ENCODE measurements at places on chromosomes 4 and X. TPM values are rescaled to one million over a fixed set of nuclear protein-coding genes. Genes with fewer than 3 reads are reported as not detected.

DNA sequence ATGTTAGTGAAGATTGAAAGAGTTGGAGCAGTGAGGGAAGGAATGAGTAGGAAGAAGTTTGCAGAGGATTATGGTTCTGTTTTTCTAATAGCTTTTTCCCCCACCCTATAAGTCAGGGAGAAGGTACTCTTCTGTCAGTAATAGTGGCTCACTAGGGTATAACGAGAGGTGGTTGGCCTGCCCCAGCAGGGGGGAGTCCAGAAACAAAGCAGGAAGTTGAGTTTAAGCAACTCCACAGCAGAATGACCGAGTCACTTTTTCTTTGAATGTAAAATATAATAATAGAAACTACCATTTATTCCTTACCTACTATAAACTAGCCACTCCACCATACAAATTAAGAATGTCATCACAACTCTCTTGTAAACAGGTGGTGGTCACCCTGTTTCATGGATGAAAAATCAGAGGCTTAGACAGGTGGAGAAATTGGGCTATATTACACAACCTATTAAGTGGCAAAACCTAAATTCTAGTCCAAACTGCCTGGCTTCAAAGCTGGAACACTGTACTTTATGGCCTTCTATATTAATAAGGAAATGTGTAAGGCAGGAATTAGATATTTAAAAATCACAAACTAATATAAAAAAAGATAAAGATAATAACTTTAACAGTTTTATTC lies 21.9 kb downstream of the AP1AR start:
- H3K27ac ChIP-seq = no peak overlapping the region
- no peak overlapping the region for H3K4me3 ChIP-seq
- H3K27me3 ChIP-seq = no peaks in the 10 kb centered on the region
- H3K4me1 ChIP-seq = no peaks in the 10 kb centered on the region
- DNase-seq = no peak

DNA sequence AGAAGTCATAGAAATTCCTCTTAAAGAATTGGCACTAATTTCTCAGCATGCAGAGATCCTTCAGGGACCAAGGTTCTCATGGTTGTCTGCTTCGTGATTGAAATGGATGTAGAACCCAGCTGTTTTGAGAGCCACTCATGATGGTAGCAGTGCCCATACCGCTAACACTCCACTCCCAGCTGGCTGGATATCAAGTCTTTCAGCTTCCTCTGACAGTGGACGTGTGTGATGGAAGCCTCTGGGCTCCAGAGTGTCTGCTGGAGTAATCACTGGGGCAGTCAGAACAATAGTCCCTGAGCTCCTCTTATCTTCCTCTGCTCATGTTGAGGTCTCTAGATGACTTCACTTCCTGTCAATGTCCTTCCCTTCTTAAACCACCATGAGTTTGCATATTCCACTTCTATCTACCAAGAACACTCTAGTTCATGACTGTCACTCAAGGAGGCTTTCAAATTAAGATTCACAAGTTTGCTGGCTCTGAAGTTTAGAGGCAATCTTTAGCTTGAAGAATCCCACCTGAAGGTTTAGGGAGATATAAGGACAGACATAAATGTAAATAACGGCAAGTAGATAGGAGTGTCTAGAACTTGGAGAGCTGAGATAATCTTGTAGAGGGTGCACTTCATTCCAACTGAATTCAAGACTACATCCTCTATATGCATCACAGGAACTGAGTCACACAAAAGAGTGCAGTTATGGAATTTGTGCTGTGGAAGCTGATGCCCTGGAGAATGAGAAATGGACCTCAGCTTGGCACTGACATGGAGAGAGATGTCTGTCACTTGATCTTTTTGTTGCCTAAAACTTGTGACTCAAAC lies 64.5 kb upstream of the WDR1 start:
- H3K4me3 ChIP-seq = no peak overlapping the region
- no peaks in the 10 kb centered on the region for H3K4me1 ChIP-seq
- no peaks in the 10 kb centered on the region for H3K27me3 ChIP-seq
- peak overlapping the region; percentile 13 for H3K27ac ChIP-seq
- no peaks in the 10 kb centered on the region for H3K36me3 ChIP-seq
- DNase-seq = peak; percentile 7

- no peak overlapping the region for H3K4me3 ChIP-seq
- H3K27ac ChIP-seq = no peak overlapping the region
- no peaks in the 10 kb centered on the region for H3K27me3 ChIP-seq
- peak; percentile 39 for DNase-seq
- H3K36me3 ChIP-seq = no peaks in the 10 kb centered on the region
These were observed 77.6 kb downstream of the COX18 start for GRCh38 chr4:72991873-72992272.

- no peak for DNase-seq
- H3K4me3 ChIP-seq = no peak overlapping the region
- H3K4me1 ChIP-seq = peaks cover 7% of the 10 kb centered on the region
- no peak overlapping the region for H3K27ac ChIP-seq
- no peaks in the 10 kb centered on the region for H3K36me3 ChIP-seq
These were observed 53.7 kb downstream of the TRIM2 start for GRCh38 chr4:153257991-153258390.

PABPC4L gene
- 0.77 TPM for total RNA-seq

DNA sequence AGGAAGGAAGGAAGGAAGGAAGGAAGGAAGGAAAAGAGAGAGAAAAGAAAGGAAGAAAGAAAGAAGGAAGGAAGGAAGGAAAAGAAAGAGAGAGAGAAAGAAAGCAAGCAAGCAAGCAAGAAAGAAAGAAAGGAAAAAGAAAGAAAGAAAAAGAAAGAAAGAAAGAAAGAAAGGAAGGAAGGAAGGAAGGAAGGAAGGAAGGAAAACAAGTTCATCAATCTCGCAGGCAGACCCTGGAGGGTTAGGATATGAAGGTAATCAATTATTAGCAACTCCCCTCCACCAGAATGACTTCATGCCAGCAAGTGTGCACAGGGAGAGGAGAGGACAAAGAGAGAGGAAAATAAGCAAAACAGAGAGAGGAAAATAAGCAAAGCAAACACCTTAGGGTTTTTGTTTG lies 80.2 kb downstream of the MTNR1A start:
- H3K27ac ChIP-seq = no peak overlapping the region
- DNase-seq = no peak
- H3K4me3 ChIP-seq = no peak overlapping the region
- no peaks in the 10 kb centered on the region for H3K36me3 ChIP-seq
- no peaks in the 10 kb centered on the region for H3K4me1 ChIP-seq

- no peak for DNase-seq
- H3K4me1 ChIP-seq = no peaks in the 10 kb centered on the region
- no peak overlapping the region for H3K27ac ChIP-seq
These were observed 157.9 kb downstream of the GBA3 start for GRCh38 chr4:22850630-22851029.

DNA sequence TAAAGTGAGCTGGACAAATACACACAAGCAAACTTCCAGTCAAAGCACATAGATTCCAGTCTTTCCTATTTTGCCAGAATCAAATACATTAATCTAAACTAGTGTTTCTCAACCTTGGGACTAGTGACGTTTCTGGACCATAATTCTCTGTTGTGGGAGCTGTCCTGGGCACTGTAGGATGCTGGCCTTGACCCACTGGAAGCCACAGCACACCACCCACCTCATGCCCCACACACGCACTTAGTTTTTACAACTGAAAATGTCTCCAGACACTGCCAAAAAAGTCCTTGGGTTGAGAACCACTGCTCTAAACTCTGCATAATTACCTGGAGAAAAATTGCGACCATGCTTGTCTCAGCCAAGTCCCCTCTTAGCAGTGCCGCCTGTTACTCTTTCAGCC lies 57.6 kb downstream of the MAP3K15 start:
- H3K27me3 ChIP-seq = no peaks in the 10 kb centered on the region
- DNase-seq = no peak
- no peak overlapping the region for H3K4me3 ChIP-seq
- no peaks in the 10 kb centered on the region for H3K36me3 ChIP-seq
- no peaks in the 10 kb centered on the region for H3K4me1 ChIP-seq
